Activated CD4-positive, alpha-beta memory T cell treated with anti-CD3 and anti-CD28 coated beads, Interleukin-2, amount 10 ng/mL, durations not matched to agents 7 days and 5 days (primary cell): ENCODE measurements at places on chromosomes 3 and 15. TPM values are rescaled to one million over a fixed set of nuclear protein-coding genes. Genes with fewer than 3 reads are reported as not detected.

DNA sequence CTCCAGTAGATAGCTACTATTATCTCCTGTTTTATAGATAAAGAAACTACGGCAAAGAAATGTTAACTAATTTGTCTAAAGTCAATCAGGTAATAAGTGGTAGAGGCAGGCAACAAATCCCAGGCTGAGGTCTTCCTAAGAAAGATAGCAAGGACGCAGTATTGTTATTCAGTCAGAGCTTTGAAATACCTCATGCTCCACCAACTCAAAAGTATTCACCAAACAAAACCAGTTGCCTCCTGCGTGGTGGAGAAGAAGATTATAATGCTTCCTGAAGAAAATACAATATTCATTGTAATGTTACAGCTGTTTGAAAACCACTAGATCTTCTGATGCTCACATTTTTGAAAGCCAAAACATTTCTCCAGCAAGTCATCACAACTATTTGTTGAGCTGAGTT, 138.2 kb upstream of the CNTN4 start:
- H3K4me3 ChIP-seq: no peak overlapping the region
- no peak overlapping the region for H3K27ac ChIP-seq
- no peaks in the 10 kb centered on the region for H3K4me1 ChIP-seq
- DNase-seq: no peak

GRCh38 chr15:98980899-98981228, 26.7 kb downstream of the PGPEP1L start:
- peaks cover 2% of the 10 kb centered on the region for H3K27me3 ChIP-seq
- DNase-seq: no peak
- H3K36me3 ChIP-seq: no peaks in the 10 kb centered on the region
- H3K4me1 ChIP-seq: peaks cover 5% of the 10 kb centered on the region
- H3K27ac ChIP-seq: no peak overlapping the region

DNA sequence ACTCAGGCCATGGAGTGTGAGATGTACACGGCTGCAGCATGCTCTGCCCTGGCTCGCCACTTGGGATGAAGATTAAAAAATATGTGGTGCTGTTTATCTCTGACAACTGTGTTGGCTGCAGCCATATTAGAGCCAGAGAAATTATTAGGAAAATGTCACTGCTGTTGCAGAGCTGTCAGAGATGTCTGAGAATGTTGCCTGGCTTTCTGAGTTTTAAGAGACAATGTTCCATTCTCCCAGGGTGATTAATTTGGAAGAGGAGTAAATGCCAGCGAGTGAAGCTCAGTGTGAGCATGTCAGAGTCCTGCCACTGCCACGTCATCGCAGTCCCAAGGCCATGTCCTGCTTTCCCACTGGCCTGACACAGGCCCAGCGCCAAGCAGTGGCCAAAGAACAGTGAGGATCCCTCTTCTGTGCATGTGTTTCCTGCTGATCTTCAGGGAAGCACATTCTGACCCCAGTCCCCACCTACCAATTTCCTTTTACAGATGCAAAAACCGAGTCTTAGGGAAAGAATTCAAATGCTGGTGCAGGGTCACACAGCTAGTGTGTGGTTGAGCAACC, 370.9 kb downstream of the GABRG3 start:
- no peaks in the 10 kb centered on the region for H3K27me3 ChIP-seq
- no peak for DNase-seq
- H3K4me1 ChIP-seq: no peaks in the 10 kb centered on the region
- H3K27ac ChIP-seq: no peak overlapping the region
- H3K4me3 ChIP-seq: no peak overlapping the region

DNA sequence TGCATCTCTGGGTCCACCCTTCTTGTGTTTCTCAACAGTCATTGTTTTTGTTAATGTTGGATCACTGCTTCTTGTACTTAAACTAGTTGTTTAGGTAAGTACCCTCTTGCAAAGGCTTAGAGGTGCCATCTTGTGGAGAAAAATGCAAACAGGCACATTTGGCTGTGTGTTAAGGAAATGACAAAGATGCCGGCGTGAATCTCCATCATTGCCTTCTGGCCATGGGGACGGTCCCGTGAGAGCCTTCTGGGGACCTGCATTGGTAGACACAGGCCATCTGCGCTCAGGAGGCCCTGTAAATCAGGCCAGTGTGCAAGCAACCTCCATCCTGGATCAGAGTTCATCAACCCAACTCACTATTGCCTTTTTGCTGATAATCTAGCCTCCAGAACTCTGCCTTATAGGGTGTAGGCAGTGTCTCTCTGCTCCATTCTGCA, 158.6 kb upstream of the NR2E3 start:
- peaks cover 2% of the 10 kb centered on the region for H3K27me3 ChIP-seq
- no peaks in the 10 kb centered on the region for H3K36me3 ChIP-seq
- no peaks in the 10 kb centered on the region for H3K4me1 ChIP-seq
- no peak overlapping the region for H3K4me3 ChIP-seq

DNA sequence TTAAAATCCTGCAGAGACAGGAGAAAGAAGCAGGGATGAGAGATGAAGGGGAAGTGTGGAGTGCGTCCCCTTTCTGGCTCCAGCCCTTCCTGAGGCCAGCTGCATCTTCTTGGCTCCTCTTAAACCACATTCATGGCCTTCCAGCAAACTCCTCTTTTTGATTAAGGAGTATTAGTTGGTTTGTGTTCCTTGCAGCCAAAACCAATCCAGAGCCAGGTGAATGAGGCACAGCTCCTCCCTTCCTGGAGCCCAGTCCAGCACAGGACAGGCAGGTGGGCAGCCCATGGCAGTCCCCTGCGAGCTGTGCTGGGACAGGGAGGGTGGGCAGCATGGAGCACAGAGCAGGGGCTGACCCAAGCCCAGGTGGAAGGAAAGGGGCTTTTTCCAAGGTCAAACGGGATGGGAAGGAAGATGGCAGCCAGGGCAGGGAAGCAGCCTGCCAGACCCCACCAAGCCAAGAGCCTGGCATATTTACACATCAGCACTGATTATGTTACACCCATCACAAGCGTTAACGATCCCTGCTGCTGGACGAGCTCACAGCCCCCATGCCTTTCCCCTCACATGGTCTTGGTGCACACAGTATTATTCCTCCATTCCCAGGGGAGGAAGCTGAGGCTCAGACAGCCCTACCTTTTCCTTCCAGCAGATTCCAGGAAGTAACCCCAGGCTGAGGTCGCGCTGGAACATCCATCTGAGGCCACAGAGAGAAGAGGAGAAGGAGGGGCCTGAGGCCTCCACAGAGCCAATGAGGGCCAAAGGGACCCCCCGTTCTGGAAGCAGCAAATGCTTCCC, 175.6 kb downstream of the SMAD6 start:
- H3K4me3 ChIP-seq: no peak overlapping the region
- no peak overlapping the region for H3K27ac ChIP-seq
- H3K27me3 ChIP-seq: peaks cover 10% of the 10 kb centered on the region
- H3K4me1 ChIP-seq: no peaks in the 10 kb centered on the region
- DNase-seq: no peak
- no peaks in the 10 kb centered on the region for H3K36me3 ChIP-seq

DNA sequence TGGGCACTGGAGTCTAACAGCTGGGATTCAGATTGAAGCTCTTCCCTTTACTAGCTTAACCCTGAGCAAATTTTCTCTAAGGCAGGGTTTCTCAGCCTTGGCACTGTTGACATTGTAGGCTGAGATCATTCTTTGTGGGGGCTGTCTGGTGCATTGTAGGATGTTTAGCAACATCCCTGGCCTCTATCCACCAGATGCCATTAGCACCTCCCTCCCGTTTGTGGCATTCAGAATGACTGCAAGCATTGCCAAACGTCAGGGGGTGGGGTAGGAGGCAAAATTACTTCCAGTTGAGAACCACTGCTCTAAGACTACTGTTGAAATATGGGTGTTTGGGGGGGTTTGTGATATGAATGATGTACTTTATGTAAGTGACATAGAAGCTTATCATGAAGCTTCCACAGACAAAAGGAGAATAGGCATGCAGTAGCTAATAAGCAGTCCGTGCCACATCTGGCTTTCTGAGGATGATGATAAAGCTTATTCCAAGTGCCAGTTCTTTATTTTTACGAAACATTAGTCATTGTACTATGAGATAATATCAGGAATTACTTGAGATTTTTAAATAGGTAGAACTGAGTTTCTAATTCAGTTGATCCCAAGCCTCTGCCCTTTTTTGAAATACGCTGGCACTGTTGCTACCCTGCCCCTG, 39.3 kb downstream of the NKIRAS1 start:
- peaks cover 10% of the 10 kb centered on the region for H3K36me3 ChIP-seq
- H3K4me1 ChIP-seq: no peaks in the 10 kb centered on the region
- no peak for DNase-seq
- H3K4me3 ChIP-seq: no peak overlapping the region
- no peaks in the 10 kb centered on the region for H3K27me3 ChIP-seq
- H3K27ac ChIP-seq: no peak overlapping the region

- H3K27me3 ChIP-seq: no peaks in the 10 kb centered on the region
- no peak overlapping the region for H3K4me3 ChIP-seq
- H3K4me1 ChIP-seq: no peaks in the 10 kb centered on the region
- no peaks in the 10 kb centered on the region for H3K36me3 ChIP-seq
Observed at GRCh38 chr3:17505856-17506255, 236.6 kb downstream of the TBC1D5 start.

DNA sequence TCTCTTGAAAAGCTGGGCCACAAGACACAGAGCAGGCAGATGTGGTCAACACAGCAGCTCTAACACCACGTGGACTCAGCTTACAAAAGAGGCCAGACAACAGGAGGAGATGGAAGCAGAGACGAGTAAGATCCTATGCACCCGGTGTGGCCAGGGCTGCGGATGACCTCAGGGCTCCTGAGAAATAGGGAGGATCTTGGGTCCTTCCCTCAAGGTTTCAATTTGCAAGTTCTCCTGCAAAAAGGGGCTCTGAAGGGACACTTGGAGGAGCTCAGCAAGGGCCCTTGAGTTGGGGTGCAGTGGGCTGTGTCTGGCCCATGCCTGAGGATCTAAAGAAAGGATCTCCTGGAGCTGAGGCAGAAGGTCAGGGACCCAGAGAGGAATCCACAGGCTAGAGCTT, 249.5 kb upstream of the IGF1R start:
- H3K27me3 ChIP-seq: no peaks in the 10 kb centered on the region
- no peak for DNase-seq
- no peaks in the 10 kb centered on the region for H3K36me3 ChIP-seq
- no peaks in the 10 kb centered on the region for H3K4me1 ChIP-seq
- no peak overlapping the region for H3K4me3 ChIP-seq

GRCh38 chr15:101654171-101654570, 2.0 kb upstream of the TM2D3 start:
- peaks cover 33% of the 10 kb centered on the region for H3K4me1 ChIP-seq
- H3K36me3 ChIP-seq: peaks cover 10% of the 10 kb centered on the region
- H3K4me3 ChIP-seq: peak overlapping the region; percentile 5
- H3K27me3 ChIP-seq: no peaks in the 10 kb centered on the region

DNA sequence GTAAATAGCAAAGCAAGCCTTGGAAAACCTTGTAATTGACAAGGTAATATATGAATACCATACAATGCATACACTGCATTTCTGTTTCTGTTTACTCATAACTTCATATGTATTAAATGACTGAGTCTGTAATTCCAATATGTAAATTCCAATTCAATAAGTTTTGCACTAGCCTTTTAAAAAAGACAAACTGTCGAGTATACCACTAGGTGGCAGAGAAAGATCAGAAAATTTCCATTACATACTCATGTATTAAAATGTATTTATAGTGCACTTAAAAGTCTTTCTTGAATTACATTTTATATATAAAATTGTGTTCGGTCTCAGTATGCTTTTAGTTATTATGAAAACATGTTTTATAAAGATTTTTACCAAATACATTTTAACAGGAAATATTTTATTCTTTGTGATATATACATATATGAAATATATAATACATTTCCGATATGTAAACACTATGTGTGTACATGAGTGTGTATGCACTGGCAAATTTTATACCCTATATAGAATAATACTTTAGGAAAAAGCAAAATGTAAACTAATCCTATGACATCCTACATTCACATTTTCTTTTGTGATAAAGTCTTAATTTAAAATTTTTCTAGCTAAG, 216.8 kb downstream of the VGLL3 start:
- no peaks in the 10 kb centered on the region for H3K4me1 ChIP-seq
- no peak for DNase-seq
- no peak overlapping the region for H3K4me3 ChIP-seq
- H3K27ac ChIP-seq: no peak overlapping the region
- H3K27me3 ChIP-seq: no peaks in the 10 kb centered on the region
- H3K36me3 ChIP-seq: no peaks in the 10 kb centered on the region

- H3K27me3 ChIP-seq: no peaks in the 10 kb centered on the region
- H3K4me1 ChIP-seq: no peaks in the 10 kb centered on the region
- no peak overlapping the region for H3K4me3 ChIP-seq
- no peak for DNase-seq
Observed at GRCh38 chr3:22308871-22309270, 557.9 kb upstream of the ZNF385D start.

- H3K4me1 ChIP-seq: no peaks in the 10 kb centered on the region
- H3K27ac ChIP-seq: no peak overlapping the region
- no peaks in the 10 kb centered on the region for H3K36me3 ChIP-seq
Observed at GRCh38 chr15:33311312-33311971, 675 bp downstream of the RYR3 start.

GRCh38 chr3:95476534-95476933, 1337.9 kb upstream of the EPHA6 start:
- H3K27me3 ChIP-seq: no peaks in the 10 kb centered on the region
- H3K4me3 ChIP-seq: no peak overlapping the region
- no peak for DNase-seq
- H3K36me3 ChIP-seq: no peaks in the 10 kb centered on the region
- no peak overlapping the region for H3K27ac ChIP-seq

- DNase-seq: no peak
- no peak overlapping the region for H3K27ac ChIP-seq
- H3K4me1 ChIP-seq: no peaks in the 10 kb centered on the region
Observed at GRCh38 chr3:80580146-80580545, 812.3 kb upstream of the ROBO1 start.

The PRICKLE2 gene
- total RNA-seq: not detected

The FSTL1 gene
- 0.35 TPM for total RNA-seq

The SATB1 gene
- 263 TPM for total RNA-seq

The ALDH1A3 gene
- total RNA-seq: not detected

The PTX3 gene
- total RNA-seq: not detected

The UNC13C gene
- not detected for total RNA-seq

The ARPIN gene
- not detected for total RNA-seq

The ADGRG7 gene
- not detected for total RNA-seq

The PLSCR2 gene
- total RNA-seq: not detected

The SCAMP5 gene
- 0.81 TPM for total RNA-seq
